ENCODE measurements at places on chromosomes 16 and 17.

- no peak overlapping the region for H3K4me3 ChIP-seq
- H3K36me3 ChIP-seq: no peaks in the 10 kb centered on the region
- peaks cover 7% of the 10 kb centered on the region for H3K4me1 ChIP-seq
- no peak for DNase-seq
These were observed 151.8 kb downstream of the IRF8 start for GRCh38 chr16:86050591-86051367.

- no peak overlapping the region for H3K27ac ChIP-seq
- no peaks in the 10 kb centered on the region for H3K36me3 ChIP-seq
- no peaks in the 10 kb centered on the region for H3K4me1 ChIP-seq
- no peaks in the 10 kb centered on the region for H3K27me3 ChIP-seq
- no peak for DNase-seq
- no peak overlapping the region for H3K4me3 ChIP-seq
These were observed 13.5 kb downstream of the TLE7 start for GRCh38 chr16:71428385-71428784.

GRCh38 chr16:57413733-57414132 lies 9.2 kb downstream of the CCL17 start:
- no peak for DNase-seq
- no peak overlapping the region for H3K27ac ChIP-seq
- H3K36me3 ChIP-seq: no peaks in the 10 kb centered on the region

GRCh38 chr17:7915179-7915610 lies 894 bp downstream of the RNF227 start:
- no peak for DNase-seq
- H3K4me1 ChIP-seq: peaks cover 6% of the 10 kb centered on the region
- H3K36me3 ChIP-seq: peaks cover 16% of the 10 kb centered on the region
- peak overlapping the region; percentile 99 for H3K27ac ChIP-seq
- peak overlapping the region; percentile 38 for H3K4me3 ChIP-seq
- no peaks in the 10 kb centered on the region for H3K27me3 ChIP-seq

Measured in lung (tissue), 17 donors.